GM03348 (cell line): ENCODE measurements at places on chromosomes 4 and X.

- no peak for DNase-seq
Observed at GRCh38 chr4:184066584-184067300, 150.9 kb downstream of the ENPP6 start.

DNA sequence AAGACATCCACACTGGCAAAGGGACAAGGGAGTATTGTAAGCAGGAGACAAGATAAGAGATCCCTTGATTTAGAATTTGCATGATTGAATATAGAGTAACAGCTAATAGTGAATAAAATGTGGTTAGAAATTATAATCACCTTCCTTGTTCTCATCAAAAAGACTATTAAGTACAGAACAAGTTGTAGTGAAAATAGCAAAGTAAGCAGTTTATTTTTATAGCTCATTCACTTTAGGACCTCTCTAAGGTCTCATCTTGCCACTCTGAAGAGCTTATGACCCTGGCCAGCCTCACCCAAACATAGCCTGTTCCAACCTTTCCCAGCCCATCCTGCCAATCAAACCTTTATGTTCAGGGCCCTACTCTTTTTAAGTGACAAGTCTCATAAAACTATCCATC lies 30.6 kb downstream of the MID2 start:
- DNase-seq: no peak

DNA sequence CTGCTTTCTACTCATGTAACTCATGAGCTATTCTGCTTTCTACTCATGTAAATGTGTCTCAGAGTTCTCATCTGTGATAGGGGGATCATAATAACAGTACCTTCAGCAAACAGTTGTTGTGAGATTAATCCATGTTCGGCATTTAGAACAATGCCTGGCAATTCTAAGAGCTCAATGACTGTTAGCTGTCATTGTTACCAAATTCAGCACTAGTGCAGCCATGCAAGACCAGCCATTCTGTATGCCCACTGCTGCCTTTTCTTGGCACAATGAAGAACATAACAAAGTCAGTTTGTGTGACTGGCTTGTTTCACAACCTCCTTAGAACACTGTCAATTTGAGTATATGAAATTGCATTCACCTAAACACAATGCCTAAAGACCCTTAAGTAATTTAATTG lies 163.2 kb downstream of the ANK2 start:
- DNase-seq: no peak

GRCh38 chrX:43349363-43349762 lies 306.7 kb upstream of the MAOA start:
- DNase-seq: peak; percentile 9

DNA sequence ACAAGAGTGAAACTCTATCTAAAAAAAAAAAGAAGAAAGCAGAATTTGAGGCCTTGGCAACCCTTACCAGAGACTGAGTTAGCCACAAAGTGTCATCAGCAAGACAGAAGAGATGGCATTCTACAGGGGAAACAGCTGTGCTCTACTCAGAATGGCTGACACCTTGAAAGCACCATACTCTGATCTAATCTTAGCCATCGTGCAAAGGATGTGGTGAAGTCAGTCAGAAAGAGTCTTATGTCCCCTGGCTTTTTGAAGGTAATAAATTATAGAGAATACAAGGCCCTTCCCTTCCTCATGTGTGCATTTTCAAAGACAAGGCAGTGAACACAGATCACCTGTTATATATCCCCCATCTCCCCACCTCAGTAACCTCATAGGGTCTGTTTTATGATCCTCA lies 13.2 kb downstream of the CLNK start:
- no peak for DNase-seq

DNA sequence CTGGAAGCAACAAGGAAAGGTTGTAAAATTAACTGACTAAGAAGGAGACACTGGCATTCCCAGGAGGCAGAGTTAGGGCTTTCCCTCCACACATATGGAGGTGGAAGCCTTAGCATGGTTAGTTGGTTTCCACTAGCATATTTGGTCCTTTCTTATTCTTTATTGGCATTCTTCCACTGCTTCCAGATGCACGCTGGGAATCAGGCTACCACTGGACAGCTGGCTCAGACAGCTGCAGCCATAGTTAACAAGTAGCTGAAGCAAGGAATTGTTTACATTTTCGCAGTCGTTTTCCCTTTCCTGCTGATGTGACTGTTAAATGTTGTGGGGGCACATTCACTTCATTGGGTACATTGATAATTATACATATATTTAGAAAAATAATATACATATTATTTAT lies 169.2 kb downstream of the GRIA2 start:
- DNase-seq: no peak

DNA sequence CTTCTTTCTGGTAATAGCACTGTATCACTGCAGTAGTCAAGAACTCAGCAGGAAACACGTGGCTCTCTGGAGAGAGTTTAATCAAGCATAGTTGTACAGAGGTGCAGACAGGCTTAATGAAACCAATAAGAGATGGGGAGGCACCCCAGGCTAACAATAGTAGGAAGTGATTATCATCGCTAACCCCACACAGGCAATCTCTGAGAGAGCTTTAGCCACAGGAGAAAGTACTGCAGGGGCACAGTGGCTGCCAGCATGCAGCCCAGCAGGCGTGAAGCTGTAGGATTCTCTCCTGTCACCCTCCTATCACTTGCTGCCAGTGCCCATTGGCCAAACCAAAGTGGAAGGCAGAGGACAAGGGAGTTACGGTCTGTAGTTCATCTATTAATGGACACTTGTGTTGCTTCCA lies 450.0 kb upstream of the RASGEF1B start:
- no peak for DNase-seq

DNA sequence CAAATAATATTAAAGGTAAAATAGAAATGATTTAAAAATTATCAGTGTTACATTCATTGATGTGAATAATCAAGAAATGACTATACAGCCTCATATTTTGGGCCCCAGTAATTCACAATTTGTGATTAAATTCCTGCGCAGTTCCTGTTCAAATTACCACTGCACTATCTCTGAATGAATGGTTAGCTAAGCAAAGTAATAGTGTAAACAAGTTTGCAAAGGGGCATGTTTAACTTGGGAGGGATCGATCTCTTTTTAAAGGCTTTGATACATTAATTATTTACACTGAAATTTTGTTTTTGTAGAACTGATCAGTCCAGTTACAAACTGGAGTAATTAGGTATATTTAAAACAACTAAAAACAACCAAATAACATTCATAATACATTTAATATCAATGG lies 784.4 kb downstream of the RPA4 start:
- no peak for DNase-seq

- DNase-seq: no peak
Observed at GRCh38 chr4:140662082-140662869, 93.5 kb upstream of the UCP1 start.

- DNase-seq: peak; percentile 24
Observed at GRCh38 chr4:88672987-88673386, 24.6 kb downstream of the NAP1L5 start.

GRCh38 chr4:54976682-54977081 lies 148.7 kb downstream of the KDR start:
- DNase-seq: no peak

- no peak for DNase-seq
Observed at GRCh38 chrX:155962906-155963305, 34.6 kb upstream of the IL9R start.

DNA sequence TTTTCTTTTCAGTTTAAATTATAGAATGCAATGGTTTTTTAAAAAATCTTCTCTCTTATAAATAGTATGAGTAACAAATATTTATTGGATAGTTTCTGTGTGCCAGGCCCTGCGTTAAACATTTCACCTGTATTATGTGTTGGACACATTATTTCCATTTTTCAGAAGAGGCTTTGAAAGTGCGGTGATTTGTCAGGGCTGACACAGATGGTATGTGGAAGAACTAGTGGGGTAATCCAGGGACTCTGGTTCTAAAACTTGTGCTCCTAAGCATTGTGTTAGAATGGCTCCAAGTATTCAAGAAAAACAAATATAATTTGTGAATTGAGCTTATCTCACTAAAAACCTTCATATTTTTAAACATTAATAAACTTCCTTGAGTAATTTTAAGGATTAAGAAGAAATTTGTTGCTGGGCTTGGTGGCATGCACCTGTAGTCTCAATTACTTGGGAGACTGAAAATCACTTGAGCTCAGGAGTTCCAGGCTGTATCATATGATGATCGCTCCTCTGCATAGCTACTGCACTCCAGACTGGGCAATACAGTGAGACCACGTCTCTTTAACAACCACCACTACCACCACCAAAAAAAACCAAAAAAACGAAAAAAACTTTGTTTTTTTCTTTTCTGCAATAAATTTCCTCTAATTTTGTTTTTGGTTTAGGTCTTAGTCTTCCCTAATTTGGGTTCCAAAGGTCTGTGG lies 40.0 kb downstream of the RAPGEF2 start:
- DNase-seq: no peak

DNA sequence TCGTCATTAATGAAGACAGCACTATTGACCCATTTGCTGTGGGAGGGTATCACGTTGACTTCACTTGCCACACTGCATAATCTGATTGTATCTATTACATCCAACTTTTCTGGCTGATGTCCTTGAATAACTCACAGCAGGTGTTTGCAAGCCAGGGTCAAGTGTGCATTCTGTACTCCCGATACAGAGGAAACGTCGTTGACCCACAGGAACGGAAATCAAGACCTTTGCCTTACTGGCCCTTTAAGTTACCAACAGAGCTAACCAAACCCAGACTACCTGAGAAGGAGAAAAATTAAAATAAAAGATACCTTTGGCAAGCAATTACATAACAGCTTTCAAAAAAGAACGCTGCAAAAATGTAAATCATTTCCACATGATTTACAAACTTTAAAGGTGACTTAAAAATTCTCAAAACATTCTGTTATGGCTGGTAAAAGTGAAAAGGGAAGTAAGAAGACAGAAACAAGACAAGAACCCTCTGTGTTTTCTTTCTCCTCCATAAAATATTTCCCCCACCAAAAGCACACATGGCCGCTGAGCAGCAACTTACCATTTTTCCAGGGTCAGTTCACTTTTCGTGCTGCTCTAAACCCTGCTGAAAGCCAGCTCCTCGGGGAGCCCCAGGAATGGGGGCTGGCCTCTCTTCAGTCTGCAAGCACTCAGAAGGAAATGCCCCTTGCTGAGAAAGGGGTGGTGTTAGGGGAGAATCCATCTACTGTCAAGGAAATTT lies 6.5 kb upstream of the SHISA3 start:
- DNase-seq: no peak

- no peak for DNase-seq
Observed at GRCh38 chrX:118239178-118239870, 106.6 kb upstream of the WDR44 start.

DNA sequence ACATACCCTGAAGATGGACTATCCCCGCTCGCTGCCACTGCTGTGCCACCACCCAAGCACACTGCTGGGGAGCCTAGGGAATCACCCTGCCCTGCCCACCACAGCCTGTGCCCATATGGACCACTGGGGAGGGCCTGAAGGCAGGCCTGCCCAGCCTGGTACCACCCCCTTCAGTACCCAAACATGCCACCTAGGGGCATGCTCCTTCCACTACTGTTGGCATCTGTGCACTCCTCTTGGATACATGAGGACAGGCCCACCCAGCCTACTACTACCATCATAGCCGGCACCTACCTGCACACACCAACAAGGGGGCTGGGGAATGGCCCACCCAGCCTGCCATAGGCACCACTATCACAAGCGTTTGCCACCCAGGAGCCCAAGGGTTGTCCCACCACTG lies 30.1 kb upstream of the PRDX4 start:
- no peak for DNase-seq

GRCh38 chr4:121227341-121227792 lies 63.2 kb upstream of the TNIP3 start:
- no peak for DNase-seq
